Non-pigmented ciliary epithelial cell (primary cell): ENCODE measurements at places on chromosomes 5 and 9.

- no peak for DNase-seq
Measured at GRCh38 chr5:43106290-43106638, 14.4 kb upstream of the ZNF131 start.

DNA sequence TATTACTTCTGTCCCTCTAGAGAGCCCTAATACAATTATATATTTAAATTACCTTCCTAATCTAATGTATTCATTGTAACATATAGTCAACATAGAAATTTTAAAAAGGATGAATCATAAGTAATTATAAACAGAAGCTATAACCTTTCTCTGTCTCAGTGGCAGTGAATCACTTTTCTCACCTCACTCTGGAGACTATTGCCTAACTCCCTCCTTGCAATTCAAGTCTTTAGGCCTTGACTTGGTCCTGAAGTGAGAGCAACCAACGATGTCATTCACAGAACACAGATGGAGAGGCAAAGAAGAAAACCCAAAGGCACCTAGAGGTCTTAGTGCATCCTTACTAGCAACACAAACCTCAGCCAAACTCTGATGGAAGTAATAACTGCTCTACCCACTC is 133.3 kb upstream of the DPYSL3 start:
- DNase-seq = no peak

DNA sequence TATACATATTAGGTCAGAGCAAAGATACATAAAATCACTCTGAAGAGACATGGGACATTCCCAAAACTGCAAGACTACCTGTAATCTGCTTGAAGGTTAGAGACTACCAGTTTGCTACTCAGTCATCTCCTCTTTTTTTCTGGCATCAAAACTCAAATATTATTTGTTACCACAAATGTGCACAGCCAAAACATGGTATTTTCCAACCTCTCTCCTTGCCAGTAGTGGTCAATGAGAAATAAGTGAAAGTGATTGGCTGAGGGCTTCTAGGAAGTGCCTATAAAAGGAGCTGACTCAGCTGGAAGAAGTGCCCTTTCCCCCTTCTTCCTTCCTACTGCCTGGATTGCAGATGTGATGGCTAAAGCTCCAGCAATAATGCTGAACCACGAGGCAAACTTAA is 13.8 kb downstream of the GZMK start:
- DNase-seq = no peak

DNA sequence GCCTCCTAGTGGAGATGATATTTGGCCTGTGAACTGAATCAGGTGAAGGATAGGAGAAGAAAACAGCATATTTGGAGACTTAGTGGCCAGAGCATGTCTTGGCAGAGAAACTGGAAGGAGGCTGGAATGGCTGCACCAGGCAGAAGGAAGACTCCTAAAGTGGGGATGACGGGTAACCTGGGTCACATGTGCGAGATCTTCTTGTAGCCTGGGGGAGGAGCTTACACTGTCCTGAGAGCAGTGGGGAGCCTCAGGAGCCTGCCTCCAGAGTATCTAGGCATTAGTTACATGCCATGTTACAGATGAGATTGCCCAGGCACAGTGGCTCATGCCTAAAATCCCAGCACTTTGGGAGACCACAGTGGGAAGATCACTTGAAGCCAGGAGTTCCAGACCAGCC is 49.8 kb downstream of the JADE2 start:
- DNase-seq = no peak

GRCh38 chr5:50691399-50692016 is 25.1 kb downstream of the PARP8 start:
- DNase-seq = no peak

DNA sequence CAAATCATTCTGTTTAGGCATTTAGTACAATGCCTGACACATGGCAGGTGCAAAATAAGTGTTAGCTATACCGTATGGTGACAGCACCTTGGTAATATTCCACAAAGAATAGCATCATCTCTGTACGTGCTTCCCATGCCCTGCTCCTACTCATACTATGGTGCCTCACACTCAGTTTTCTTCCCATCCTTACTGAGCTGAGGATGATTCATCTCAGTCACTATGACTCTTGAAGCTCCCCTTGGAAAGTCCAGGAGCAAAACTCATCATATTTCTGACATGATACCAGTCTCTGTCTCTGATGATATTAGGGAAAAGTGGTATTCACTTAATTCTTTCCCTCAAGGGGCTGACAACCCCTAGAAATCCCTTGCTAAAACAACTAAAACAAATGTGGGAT is 423.3 kb downstream of the EFNA5 start:
- DNase-seq = no peak

- DNase-seq = no peak
Measured at GRCh38 chr5:103497781-103498180, 64.8 kb downstream of the NUDT12 start.

GRCh38 chr5:135432113-135432512 is 15.0 kb downstream of the DCANP1 start:
- DNase-seq = no peak

DNA sequence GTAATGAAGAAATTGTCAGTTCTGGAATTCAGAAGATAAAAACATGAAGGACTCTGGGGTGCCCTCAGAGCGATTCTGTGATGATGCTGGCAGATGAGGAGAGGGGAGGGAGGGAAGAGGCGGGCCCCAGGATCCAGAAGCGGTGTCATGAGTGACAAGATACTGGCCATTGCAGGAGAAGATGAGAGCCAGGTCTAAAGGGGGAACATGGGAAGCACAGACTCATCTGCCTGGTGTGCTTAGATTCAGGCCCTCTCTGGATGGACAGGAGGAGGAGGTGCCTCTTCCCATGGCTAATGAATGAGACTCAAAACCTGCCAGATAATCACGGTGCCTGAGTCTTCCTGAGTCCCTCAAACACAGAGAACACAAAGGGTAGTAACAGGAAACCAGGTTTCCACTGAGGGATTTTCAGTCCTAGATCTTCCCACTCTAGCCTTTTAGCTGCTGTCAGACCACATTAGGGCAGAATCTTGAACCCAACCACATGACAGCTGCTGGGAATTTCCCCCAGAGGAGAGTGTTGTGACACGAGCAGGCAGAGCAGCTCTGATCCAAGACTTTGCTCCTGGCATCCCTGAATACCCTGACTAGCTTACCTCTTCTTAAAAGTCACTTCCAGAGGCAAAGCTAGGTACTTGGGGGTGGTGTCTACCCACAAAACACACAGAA is 28.2 kb upstream of the HSPA9 start:
- no peak for DNase-seq

GRCh38 chr5:143014017-143014651 is 244.0 kb downstream of the ARHGAP26 start:
- no peak for DNase-seq

- no peak for DNase-seq
Measured at GRCh38 chr9:109780453-109781033, 545 bp downstream of the PALM2AKAP2 start.

- no peak for DNase-seq
Measured at GRCh38 chr5:116437351-116437705, 137.3 kb downstream of the SEMA6A start.

DNA sequence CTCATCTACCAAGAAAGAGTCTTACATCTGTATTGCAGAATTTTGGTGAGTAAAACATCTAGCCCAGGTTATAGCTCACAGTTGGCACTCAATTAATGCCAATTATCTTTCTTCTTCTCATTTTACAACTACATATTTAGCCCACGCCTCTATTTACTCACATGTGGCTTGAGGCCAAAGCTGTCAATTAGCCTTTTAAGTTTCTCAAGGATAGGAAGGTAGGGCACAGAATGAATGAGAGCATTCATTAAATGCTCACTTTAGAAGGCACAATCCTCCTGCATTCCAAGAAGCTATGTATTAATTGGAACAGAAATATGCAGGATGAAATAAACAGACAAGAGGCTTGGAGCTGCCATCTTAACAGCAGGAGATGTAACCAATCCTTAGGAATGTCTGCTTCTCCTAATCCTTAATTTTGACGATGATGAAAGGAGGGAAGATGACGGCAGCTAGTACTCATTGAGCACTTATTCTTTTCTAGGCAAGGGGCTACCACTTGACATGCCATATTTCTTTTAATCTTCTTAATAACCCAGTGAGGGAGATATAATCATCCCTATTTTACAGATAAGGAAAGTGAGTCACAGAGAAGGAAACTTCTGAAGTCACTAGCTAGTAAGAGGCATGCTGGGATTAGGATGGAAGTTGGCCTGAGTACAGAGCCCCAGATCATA is 30.8 kb upstream of the PANK3 start:
- no peak for DNase-seq

- DNase-seq = no peak
Measured at GRCh38 chr5:96605144-96605837, 56.9 kb upstream of the CAST start.

DNA sequence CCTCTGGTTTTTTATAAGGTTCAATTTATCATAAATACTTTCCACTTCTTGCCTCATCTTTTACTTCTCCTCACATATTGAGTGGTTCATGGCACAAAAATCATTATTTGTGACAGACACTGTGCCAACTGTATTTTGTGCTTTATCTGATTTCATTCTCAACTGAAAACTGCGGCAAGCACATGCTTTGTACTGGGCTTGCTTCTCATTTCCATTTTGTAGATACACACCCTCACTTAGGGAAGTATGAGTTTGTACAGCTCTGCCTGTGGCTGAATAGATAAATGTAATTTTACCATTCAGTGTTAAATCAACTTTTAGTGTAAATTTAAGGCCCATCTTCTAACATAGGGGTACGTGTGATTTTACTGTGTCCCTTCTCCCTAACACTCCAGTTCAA is 83.6 kb downstream of the ANXA2R start:
- no peak for DNase-seq

- DNase-seq = no peak
Measured at GRCh38 chr5:67493676-67494075, 297.1 kb upstream of the CD180 start.

DNA sequence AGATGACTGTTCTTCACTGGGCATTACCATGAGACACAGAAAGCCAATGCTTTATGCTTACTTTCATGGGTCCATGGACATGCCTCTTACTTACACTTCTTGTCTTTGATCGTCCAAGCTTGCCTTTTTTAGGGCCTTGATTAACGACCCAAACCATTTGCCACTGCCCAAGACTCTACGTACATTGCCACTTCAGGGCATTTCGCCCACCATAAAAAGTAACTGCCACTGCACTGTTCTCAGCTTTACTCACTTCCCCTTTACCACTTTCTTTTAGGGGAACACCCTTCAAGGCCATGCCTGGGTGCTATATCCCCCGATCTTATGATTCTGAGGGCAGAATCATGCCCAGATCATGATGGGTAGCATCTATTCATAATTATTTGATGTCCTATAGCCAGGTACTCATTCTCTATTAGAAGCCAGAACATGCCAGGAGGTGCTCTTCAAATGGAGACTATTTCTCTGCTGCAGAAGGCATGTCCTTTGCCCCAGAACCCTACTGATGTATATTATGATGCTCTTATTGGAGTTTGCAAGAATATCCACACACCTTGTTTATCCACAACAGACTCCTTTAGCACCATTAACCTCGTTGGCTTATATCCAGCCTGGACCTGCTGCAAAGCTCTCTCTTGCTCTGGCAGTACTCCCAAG is 64.1 kb upstream of the RAD23B start:
- no peak for DNase-seq

GRCh38 chr9:131358556-131358955 is 35.3 kb upstream of the PRRC2B start:
- no peak for DNase-seq

DNA sequence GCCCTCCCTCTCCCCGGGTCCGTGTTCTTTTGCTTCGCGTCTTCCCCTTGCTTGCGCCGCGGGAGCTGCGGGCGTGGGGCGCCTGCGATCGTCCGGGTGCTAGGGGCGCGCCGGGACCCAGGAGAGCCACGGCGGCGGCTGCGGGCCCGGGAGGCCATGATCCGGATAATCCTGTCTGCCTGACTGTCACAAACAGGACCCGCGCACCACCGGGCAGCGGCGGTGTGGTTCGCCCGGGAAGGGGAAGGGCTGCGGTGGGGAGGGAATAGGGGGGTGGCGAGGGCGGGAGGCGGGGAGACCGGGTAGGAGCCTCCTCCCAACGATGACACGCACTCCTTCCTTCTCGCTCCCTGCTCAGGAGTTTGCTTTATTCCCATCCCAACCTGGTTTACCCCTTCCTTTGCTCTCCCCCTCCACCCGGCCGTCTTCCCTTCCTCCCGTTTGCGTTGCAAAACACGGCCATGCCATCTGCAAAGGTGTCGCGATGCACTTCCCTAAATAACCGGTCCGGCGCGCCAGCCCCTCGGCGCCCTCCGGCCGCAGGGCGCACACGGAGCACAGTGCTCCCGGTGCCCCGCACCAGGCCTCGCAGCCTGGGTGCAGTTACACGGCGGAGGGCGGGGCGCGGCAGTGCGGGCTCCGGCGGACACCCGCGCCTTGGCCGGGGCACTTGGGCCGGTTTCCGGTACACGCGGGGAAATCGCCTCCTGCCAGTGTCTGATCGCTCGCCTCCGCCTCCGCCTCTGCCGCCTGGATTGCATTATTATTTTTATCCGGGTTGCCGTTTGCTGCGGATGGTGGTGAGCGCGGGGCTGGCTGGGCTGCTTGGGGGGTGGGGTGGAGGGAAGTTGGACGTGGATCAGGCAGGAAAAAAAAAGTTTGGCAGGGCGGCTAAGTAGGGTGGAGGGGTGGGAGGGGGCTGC is 1.5 kb downstream of the SMARCA2 start:
- DNase-seq = no peak

- no peak for DNase-seq
Measured at GRCh38 chr5:110908848-110909247, 162.7 kb upstream of the TSLP start.

DNA sequence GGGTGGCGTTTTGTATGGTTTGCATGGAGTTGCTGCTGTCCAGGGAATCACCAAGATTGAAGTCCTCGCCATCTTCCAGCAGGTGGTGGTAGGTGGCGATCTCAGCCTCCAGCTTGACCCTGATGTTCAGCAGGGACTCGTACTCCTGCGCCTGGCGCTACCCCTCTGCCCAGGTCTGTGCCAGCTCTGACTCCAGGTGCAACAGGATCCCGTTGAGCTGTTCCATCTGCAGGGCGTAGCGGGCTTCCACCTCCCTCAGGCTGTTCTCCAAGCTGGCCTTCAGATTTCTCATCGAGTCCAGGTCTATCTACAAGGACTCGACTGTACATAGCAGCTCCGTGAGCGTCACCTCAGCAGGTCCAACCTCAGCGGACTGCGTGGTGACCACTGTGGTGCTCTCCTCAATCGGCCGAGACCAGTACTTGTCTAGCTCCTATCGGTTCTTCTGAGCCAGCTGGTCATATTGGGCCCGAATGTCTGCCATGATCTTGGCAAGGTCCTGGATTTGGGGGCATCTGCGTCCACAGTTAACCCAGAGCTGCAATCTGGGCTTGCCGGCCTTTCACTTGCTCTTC is 1584.8 kb upstream of the ACO1 start:
- DNase-seq = no peak

- DNase-seq = no peak
Measured at GRCh38 chr5:54571462-54571861, 53.9 kb downstream of the SNX18 start.
